ENCODE measurements at places on chromosomes 1 and 21.

- peak; percentile 30 for DNase-seq
Observed at GRCh38 chr1:150562446-150563339, 13.5 kb downstream of the ADAMTSL4 start.

DNA sequence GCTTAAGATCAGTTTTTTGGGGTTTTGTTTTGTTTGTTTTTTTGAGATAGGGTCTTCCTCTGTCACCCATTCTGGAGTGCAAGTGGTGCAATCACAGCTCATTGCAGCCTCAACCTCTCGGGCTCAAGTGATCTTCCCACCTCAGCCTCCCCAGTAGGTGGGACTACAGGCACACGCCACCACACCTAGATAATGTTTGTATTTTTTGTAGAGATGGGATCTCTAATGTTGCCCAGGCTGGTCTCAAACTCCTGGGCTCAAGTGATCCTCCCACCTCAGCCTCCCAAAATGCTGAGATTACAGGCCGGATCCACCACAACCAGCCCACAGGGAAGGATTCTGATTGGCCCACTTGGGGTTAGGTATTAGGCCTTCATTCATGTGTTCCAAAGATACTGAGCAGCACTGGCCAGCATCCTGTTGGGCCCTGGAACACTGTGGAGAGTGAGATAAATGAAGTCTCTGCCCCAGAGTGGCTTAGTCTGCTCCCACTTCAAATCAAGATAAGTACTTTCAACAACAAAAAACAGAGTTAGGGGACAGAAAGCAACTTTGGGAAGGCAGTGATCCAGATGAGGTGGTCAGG is 54.7 kb downstream of the PTP4A2 start:
- DNase-seq, result no peak

- no peak for DNase-seq
Observed at GRCh38 chr1:84936116-84936810, 43.3 kb upstream of the LPAR3 start.

DNA sequence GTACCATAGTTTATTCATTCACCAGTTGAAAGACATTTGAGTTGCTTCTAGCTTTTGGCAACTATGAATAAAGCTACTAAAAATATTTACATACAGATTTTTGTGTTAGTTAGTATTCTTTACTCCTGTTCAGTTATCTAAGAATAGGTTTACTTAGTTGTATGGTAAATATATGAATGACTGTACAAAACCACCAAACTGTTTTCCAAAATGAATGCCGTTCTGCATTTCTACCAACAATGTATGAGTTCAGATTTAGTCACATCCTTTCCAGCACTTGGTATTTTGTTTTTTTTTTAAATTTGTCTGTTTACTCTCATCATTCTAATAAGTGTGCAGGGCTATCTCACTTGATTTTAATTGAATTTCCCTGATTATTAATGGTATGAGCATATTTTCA is 3.4 kb upstream of the KIFAP3 start:
- DNase-seq, result no peak

DNA sequence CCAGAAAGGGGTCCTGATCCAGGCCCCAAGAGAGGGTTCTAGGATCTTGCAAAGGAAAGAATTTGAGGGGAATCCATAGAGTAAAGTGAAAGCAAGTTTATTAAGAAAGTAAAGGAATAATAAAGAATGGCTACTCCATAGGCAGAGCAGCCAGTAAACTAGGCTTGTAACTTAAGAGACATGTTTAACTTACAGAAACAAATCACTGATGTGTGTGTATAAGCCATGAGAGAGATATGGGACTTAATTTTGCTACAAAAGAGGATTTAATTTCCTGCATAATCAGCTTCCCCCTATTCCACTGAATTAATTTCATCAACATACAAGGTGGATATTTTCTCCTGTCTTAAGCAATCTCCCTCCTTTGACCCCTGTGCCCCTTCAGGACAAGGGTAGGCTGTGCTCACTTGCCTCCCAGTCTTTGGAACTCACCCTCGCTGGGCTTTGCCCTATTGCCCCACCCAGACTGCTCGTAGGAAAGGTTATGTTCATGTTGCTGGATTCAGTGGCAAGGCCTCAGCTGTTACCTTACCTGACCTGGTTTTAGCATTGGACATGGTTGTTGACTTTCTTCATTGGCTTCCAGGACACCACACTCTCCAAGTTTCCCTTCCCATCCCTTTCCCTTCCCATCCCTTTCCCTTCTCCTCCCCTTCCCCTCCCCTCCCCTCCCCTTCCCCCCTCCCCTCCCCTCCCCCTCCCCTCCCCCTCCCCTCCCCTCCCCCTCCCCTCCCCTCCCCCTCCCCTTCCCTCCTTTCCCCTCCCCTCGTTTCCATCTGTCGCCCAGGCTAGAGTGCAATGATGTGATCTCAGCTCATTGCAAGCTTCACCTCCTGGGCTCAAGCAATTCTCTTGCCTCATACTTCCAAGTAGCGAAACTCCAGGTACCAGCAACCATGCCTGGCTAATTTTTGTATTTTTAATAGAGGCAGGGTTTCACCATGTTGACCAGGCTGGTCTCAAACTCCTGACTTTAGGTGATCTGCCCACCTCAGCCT is 44.6 kb downstream of the TBCE start:
- no peak for DNase-seq

- DNase-seq, result no peak
Observed at GRCh38 chr1:51373898-51374297, 43.5 kb upstream of the TTC39A start.

- no peak for DNase-seq
Observed at GRCh38 chr21:30211071-30211470, 4.8 kb downstream of the CLDN8 start.

DNA sequence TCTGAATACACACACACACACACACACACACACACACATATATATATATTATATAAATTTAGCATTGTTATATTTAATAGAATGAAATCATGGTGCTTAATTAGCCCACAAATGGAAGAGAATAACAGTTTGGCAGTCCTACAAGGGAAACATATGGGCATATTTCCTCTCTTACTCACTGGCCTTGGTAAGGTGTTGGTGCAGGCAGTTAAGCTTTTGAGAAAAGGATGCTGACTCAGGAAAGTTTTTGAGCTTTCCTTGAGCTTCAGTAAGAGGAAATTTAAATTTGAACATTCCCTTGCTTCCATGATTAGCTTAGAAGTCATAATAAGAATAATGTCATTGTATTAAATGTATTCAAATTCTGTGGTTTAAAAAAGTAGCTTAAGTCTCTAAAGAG is 37.0 kb upstream of the B3GALT5 start:
- DNase-seq, result no peak

DNA sequence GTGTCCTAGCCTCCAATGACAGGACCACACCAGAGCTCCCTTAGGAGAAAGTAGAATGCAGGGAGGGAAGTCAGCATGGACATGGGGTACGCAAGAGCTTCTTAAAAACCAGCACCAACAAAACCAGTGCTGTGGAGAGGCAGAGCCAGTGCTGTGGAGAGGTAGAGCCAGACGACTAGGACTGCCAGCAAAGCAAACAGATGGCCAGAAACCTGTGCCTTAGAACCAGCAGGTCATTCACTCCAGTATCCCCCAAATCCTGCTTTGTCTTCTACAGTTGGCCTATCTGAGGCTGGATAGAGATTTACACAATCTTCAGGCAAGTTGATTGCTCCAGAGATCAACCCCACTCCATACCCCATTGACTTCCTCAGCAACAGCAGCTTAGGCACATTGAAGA is 459.9 kb upstream of the CAMK1G start:
- no peak for DNase-seq

GRCh38 chr1:106831511-106831910 is 225.0 kb upstream of the PRMT6 start:
- DNase-seq, result no peak

GRCh38 chr1:94622757-94623156 is 81.2 kb upstream of the F3 start:
- DNase-seq, result no peak

- DNase-seq, result no peak
Observed at GRCh38 chr1:908661-909060, 15.1 kb upstream of the SAMD11 start.

DNA sequence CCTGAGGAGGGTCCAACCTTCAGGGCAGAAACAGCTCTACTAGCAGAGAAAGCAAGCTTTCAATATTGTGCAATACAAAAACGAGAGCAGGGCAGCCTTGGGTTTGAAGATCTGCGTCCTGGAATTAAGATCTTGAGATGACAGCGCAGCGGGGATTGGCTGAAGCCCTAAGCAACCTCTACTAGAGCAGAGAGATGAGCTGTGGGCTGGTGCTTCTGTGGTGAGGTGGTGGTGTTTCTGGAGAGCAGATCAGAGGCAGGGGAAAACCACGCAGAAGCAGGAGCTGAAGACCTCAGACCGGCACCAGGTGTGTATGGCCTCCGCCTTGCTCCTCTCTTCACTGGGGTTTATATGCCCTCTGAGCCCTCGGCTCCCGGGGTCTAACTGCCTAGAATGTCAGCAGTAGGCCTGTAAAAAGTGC is 12.5 kb downstream of the TRAF3IP3 start:
- no peak for DNase-seq

GRCh38 chr1:172969611-172970010 is 81.1 kb downstream of the TNFSF18 start:
- DNase-seq, result no peak

DNA sequence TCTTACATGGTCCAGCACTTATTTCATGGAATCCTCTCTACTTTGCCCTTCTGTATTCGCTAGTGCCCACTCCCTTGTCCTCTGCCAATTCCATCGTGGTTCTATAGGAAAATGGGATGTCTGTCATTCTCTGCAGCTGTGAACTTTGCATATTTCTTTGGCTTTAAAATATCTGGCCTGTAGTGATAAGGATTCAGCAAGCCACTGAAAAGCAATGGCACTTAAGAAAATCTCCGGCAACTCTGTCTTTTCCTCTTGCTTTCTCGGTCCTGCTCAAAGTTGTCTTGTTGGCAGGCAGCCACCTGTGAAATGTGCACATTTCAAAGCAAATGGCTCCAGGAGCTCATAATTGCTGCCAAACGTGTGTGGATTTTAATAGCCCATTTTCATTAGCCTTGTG is 91.8 kb downstream of the CHD1L start:
- DNase-seq, result no peak

DNA sequence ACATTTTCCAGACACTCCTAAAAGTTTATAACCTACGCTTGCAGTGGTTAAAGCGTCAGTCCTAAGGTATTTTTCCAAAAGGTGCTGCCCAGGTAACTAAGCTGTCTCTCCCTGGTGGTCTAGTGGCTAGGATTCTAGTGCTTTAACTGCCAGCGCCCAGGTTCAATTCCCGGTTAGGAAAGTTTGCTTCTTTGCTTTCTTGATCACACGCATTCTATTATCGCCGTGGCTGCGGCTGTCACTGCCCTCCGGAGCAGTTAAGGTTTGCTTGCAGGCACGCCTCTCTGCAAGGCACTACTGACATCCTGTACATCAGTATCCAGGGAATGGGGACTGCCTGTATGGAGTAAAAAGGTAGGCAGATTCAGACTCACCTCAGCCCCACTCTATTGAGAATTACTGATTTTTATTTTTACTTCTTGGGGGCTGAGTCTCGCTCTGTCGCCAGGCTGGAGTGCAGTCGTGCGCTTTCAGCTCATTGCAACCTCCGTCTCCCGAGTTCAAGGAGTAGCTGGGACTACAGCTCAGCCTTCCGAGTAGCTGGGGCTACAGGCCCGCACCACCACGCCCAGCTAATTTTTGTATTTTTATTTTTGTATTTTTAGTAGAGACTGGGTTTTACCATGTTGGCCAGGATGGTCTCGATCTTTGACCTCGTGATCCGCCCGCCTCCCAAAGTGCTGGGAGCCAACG is 53.2 kb upstream of the CFAP126 start:
- peak; percentile 74 for DNase-seq

GRCh38 chr1:246608616-246609376 is 42.5 kb downstream of the CNST start:
- DNase-seq, result peak; percentile 31

GRCh38 chr1:47449822-47450552 is 12.1 kb downstream of the FOXD2 start:
- DNase-seq, result peak; percentile 84

GRCh38 chr1:58324558-58324957 is 222.0 kb downstream of the OMA1 start:
- no peak for DNase-seq

GRCh38 chr1:15627343-15627988 is 10.2 kb downstream of the DDI2 start:
- no peak for DNase-seq
